Stimulated activated CD4-positive, alpha-beta T cell treated with anti-CD3 and anti-CD28 coated beads, Interleukin-15, amount 100 ng/mL, for 1 hour (primary cell): ENCODE measurements at places on chromosomes 16 and 17.

DNA sequence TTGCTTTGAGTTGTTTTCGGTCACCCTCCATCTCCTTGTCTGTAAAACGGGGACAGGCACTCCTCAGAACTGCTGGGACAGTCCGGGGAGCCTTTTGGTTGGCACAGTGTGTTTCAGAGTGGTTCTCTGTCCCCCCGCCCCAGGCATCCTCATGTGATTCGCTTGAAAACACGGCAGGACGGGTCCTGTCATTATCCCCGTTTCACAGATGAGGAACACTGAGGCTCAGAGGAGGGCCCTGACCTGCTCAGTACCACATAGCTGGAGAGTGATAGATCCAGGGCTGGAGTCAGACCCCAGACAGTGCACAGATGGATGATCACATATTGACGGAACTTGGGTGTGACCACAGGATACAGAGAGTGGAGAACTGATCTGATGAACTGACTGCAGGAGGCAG lies 13.5 kb upstream of the ADGRG1 start:
- DNase-seq = no peak

DNA sequence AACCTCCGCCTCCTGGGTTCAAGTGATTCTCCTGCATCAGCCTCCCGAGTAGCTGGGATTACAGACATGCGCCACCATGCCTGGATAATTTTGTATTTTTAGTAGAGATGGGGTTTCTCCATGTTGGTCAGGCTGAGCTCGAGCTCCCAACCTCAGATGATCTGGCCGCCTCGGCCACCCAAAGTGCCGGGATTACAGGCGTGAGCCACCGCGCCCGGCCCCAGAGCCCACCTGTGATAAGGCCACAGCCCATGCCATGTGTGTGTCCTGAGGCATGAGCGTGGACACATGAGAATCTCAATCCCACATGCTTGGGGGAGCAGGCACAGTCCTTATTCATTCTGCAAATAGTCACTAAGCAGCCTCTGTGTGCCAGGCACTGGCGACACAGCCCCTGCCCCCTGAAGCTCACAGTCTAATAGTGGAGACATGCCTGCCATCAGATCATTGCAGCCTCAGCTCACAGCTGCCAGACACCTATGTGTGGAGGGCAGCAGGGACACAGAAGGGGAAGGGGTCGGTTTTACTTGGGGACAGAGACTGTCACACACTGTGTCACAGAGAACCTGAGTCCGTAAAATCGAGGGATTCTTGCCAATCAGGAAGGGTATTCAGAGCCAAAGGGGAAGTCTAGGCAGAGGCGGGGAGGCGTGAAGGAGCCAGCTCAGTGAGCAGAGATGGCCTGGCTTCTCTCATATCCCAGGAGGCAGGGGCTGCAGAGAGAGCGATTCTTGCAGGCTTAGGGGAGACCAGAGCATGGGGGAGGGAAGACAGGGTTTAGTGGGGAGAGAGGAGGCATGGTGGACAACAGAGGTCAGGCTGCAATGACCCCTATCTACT lies 9.4 kb upstream of the ABCC3 start:
- no peak for DNase-seq

DNA sequence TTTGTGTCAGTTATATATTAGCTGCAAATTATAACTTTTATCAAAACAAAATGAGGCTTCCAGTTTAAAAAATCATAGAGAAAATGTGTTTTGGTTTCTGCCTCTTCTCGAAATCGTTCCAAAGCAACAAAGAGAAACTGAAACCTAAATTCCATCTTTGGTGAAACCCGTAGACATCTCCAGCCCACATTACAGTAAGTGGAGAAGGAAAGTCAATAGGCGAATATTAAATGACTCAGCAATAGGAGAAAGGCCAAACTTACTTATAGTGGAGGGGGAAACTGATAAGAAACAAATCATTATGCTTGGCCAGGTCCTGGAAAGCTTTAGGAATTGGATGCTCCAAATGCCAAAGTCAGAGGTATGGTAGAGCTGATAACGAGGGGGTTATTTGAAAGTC lies 103.0 kb upstream of the SHISA6 start:
- no peak for DNase-seq

DNA sequence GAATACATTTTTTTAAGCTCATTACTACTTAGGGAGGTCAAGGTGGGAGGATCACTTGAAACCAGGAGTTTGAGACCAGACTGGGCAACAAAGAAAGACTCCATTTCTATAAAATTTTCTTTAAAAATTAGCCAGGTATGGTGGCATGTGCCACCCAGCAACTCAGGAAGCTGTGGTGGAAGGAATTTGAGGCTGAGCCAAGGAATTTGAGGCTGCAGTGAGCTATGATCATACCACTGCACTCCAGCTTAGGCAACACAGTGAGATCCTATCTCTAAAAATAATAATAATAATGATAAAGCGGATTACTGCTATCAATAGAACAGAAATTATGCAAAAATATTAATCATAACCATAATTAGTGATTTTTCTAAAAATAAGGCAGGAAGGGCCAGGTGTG lies 170.3 kb downstream of the COPRS start:
- no peak for DNase-seq

DNA sequence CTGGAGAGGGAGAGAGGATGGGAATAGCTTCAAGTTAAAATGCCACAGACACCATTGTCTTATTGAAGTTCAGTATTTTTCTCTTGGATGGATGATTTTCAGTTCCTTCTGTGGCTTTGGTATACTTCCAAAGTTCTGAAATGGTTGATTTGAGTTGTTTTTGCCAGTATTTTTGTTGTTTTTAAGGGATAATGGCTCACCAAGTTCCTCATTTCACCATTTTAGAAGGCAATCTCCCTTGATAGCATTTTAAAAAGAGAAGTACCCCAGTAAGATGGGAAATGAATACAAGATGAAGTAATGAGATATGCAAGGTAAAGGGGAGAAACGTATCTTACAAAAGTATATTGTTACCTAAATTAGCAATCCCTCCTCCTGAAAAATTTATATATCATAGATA lies 18.5 kb upstream of the SPDYE4 start:
- no peak for DNase-seq

DNA sequence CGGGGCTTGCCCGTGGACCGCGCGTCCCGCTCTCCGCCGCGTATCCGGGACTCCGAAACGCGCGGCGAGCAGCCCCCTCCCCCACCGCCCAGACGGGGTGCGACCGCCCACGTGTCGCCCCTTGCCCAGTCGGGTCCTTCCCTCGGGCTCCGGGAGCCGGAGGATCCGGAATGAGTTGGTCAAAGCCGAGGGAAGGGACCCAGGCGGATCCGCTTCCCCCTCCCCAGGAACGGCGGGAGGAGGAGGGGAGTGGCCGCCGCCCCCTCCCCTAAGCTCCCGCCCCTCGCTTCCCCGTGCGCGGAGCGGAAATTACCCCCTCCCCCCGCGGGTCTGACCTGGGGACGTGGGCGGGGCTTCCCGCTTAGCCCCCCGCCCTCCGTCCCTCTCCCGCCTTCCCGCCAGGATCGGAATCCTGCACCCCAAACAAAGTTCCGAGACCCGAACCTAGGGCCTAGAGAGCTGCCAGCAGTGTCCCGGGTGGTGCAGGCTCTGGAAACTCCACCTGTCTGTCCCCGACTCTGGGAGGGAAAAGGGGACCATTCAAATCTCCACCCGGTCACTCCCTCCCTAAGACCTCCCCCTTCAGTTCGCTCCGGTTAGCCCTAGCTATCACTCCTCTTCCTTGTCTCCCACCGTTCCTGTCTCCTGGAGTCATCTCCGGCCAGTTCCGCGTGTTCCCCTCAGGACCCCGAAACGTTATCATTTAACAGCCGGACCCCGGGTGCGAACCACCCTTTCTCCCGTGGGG lies 1.0 kb upstream of the IGF2BP1 start:
- DNase-seq = no peak

DNA sequence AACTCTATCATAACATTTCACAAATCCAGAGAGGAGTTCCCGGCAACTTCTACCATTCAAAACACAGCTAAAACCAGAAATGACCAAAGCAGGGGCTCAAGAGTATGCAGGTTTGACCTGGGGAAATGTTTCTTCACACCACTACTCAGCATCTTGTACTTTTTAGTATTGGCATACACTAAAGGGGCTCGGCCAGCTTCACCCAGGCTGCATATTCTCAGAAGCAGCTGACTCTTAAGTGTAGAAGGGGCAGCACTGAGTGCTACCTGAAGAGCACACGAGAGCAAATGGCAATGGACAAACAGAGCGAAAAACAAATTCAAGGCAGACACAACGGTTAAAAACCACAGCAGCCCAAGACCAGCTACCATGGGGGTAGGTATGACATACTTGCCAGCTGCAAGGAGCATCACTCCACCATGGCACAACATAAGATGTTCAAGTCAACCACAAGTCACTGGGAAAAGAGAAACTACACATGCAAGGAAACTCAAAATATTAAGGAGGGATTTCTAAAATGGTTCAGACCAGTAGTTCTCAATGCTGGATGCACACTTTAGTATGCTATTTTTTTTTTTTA lies 34.4 kb downstream of the N4BP1 start:
- no peak for DNase-seq

- DNase-seq = no peak
These were observed 16.5 kb upstream of the ZC3H18 start for GRCh38 chr16:88553739-88554138.

DNA sequence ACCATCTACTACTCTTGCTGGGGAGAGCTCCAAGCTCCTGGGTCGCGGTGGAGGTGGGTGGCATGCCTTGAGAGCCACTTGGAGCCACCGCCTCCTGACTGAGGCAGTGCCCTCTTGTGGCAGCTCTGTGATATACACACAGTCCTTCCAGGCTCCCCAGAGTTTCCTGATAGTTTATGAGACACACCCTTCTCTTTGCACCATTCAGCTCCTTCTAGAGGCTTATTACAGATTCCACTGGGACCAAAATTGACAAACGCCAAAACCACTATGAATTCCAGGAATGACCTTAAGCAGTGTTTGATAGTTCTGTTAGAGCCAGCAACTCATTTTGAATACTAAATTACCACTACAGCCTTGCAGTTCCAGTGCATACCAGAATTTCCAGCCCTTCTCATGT lies 170.1 kb upstream of the CDH13 start:
- DNase-seq = no peak

DNA sequence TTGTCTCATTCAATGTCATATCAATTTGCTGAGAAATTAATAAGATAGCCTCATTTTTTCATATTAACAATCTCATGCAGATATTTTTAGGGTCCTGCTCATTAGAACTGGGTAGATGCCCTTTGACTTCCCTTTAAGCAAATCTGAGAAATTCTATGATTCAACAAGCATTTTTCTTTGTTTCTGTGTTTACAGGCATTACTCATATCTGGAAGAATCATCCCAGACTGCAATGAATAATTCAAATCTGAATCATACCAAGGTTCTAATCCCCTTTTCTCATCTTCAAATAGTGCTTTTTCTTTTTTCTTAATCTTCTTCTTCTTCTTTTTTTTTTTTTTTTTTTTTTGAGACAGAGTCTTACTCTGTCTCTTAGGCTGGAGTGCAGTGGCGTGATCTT lies 69.2 kb upstream of the KIFC3 start:
- DNase-seq = no peak

GRCh38 chr17:82230609-82231311 lies 1.9 kb downstream of the SLC16A3 start:
- no peak for DNase-seq

DNA sequence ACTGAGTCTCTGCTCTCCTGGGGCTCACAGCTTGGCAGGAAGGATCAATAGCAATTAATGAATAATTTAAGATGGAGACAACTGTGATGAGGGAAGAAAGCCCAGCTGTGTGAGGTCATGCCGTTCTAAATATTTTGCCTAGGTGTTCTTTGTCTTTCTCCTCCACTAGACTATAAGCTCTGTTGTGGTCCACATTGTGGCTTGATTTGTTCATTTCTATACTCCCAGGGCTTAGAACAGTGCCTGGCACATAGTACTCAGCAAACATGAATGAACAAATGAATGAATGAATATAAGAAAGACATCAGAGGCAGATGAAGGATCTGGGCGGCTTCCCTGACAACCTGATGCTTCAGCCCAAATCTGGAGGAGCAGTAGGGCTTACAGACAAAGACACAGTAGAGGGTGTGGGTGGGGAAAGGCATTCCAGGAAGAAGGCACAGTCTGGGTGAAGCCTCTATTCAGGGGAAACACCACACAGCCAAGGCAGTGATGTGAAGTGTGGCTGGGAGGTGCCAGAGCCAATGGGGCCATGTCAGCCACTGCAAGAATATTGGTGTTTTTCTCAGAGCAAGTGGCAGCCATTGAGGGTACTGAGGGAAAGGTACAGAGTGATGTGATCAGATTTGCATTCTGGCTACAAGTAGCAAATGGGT lies 8.3 kb downstream of the CDH13 start:
- no peak for DNase-seq

DNA sequence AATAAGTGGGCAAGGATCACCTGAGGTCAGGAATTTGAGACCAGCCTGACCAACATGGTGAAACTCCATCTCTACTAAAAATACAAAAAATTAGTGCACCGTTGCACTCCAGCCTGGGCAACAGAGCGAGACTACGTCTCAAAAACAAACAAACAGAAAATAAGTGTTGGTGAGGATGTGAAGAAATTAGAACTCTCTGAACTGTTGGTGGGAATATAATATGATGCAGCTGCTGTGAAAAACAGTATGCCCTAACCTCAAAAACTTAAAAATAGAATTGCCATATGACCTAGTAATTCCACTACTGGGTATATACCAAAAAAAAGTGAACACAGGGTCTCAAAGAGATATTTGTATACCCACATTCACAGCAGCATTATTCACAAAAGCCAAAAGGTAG lies 26.1 kb downstream of the GLG1 start:
- no peak for DNase-seq

GRCh38 chr17:59335685-59336084 lies 4.2 kb downstream of the YPEL2 start:
- no peak for DNase-seq

DNA sequence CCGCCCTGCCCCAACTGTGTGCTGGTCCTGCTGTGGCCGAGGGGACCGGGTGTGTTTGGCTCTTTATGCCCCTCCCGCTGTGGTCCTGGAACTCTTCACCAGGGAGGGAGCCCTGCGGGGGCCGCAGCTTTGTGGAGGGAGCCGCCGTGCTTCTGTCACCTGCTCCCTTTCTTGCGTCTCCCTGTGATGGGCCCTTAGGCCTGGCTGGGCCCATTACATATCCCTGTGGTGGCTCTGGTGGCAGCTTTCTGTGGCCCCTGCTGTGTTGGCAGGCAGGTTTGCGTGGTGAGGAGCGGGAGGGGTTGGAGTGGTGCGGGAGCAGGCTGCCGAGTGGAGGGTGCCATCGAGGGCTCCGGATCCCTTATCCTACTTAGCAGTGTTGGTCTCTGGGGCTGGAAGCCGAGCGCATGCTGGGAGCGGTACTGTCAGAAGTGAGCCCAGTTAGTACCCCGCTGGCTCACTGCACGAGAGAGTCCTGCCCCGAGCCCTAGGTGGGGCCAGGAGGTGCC lies 60.4 kb downstream of the PDPK1 start:
- DNase-seq = no peak

- DNase-seq = no peak
These were observed 143.1 kb upstream of the KCNJ18 start for GRCh38 chr17:21549107-21549687.
